ENCODE measurements at places on chromosomes 16 and 17.

DNA sequence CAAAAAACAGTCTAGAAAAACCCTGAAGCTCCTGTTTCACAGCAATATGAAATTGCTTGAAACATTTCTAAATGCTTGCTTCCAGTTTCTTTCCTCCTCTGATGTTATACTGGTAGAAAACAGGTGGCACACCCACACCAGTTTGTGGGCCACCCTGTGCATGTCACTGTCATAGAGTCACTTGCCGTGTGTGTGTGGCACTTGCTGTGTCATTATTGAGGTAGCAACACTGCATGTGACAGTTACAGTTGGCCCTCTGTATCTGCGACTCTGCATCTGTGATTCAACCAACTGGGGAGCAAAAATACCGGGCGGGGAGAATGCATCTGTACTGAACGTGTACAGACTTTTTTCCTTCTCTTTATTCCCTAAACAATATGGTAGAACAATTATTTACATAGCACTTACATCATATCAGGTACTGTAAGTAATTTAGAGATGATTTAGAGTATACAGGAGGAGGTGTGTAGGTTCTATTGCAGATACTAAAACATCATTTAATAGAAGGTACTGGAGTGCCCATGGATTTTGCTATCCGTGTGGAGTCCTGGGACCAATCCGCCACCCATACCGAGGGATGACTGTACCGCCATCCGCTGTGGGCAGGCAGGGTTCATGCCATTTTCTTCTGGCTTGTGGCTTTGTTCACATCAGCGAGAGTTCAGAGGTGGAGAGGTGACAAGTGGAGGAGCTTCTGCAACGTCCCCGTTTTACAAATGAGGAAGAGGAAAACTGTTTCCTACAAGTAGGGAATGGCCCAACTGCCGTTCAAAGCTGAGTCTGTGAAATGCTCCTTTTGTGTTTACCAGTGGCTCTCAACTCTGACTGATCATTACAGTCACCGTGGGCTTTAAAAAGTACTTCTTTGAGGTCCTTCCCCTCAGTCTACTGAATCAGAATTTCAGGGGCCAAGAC is 373.7 kb downstream of the SNX29 start:
- DNase-seq, result no peak

DNA sequence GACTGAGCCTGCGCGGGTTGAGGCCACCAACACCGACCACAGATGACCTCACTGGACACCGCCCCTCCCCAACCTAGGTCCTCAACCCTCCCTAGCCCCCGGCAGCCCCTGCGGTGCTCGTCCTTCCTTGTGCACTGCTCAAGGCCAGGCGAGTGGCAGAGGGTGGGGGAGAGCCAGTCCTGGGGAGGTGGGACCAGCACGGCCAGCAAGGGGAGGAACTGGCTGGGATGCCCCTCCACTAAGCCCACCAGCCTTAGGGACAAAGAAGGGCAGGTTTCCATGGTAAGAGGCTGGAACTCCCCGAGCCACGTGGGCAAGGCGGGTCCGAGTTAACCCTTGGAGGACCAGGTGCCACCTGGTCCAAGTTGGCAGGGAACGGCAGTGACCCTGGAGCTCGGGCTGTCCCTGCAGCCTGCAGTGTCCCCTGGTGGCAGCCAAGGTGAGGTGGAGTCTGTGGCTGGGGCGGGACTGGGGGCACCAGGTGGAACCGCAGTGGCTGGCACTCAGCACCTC is 9.2 kb downstream of the FSCN2 start:
- DNase-seq, result peak; percentile 32

- DNase-seq, result no peak
These were observed 59.2 kb downstream of the ANKRD11 start for GRCh38 chr16:89431158-89431584.

GRCh38 chr16:85308611-85309540 is 196.6 kb upstream of the CIBAR2 start:
- DNase-seq, result no peak

- no peak for DNase-seq
These were observed 17.8 kb upstream of the KIF19 start for GRCh38 chr17:74307984-74308773.

DNA sequence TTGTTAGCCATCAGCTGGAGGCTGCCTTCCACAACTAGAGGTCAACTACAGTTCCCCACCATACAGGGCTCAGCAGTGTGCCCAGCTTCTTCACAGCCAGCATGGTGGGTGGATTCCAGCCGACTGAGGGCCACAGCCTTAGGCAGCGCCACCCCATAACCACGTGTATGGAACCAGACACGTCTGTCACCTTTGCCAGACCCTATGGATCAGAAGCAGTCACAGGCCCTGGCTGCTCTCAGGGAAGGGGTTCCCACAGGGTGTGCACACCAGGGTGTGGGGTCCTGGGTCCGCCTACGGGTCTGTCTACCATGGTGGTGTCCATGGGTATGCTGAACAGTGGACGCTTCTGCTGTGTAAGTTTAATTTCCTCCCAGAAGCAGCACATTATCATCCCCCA is 265.0 kb upstream of the FOXF1 start:
- no peak for DNase-seq
